GM03348 (cell line): ENCODE measurements at places on chromosomes 2 and 18.

GRCh38 chr2:203761121-203761520, 54.7 kb downstream of the CD28 start:
- no peak for DNase-seq

DNA sequence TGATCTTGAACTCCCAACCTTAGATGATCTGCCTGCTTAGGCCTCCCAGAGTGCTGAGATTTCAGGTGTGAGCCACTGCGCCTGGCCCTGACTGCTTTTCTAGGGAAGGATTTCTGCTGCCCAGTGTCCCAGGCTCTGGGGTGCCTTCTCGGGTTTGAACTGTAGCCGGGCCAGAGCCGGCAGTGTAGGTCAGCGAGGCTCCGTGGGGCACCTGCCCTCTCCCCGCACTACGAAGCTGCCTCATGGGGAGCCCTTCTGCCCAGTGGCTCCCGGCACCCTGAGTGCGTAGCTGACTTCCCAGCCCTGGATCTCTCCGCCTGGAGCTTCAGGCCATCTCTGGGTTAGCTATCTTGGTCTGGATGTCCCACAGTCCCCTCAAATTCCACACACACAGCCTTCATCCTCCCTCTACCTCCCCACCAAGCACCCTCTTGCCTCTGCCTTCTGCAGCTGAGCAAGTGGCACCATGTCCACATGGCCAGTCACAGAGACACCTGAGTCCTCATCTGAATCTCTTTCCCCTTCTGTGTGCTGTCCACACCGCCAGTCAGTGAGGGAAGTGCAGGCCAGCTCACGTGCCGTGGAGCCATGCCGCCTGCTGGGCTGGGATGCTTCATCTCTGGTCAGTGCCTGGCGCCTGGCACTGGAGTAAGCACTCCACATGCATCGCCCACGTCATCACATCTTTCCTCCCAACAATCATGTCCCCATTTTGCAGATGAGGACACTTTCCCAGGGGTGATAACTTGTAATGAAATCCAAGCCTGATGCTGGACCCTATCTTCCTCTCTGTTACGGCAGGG, 69.2 kb downstream of the EDAR start:
- DNase-seq = no peak

DNA sequence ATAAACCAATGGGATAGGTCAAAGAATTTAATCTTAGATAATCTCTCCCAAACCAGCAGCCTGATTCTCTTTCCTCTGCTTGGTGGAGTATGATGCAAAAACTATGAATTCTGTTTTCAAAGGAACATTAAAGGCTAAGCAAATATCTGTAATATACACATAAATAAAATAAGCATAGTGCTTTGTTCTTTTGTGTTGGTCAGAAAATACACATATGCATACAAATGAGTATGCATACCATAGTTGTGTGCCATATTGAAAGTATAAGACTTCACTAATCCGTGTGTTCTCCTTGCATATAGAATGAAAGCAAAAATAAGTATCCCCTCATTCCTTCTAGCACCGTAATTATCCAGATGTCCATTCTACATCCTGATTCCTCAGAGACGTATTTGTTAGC, 1949.7 kb upstream of the CELF4 start:
- no peak for DNase-seq

DNA sequence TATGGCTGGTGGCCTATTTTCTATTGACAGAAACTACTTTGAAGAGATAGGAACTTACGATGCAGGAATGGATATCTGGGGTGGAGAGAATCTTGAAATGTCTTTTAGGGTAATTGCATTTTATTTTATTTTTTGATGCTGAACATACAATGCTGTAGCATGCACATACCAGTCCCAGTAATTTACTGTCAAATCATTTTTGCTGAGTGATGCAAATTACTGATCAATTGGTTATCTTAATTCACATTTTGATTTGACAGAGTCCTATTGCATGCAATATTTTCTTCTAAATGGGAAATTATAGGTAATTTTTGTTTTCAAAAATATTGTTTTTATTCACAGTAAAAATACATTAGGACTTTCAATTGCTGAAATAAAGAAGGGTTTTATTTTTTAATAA, 387.3 kb downstream of the GALNT13 start:
- no peak for DNase-seq

DNA sequence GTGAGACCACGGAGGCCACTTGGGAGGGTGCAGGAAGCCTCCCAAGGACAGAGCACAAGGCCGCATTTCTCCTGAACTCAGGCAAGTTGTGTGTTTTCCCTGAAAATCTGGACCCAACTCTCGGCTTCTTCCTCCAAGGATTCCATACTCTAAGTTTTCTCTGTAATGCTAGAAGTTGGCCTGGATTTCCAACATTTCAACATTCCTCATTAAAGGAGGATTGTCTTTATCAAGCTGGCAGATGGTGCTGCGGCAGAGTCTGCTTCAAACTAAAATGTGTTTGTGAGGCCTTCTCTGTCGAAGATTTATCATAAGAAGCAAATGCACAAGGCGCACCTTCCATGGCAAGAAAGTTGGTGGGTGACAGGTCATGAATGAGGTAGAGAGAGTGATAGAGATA, 94.4 kb upstream of the SATB2 start:
- DNase-seq = no peak

DNA sequence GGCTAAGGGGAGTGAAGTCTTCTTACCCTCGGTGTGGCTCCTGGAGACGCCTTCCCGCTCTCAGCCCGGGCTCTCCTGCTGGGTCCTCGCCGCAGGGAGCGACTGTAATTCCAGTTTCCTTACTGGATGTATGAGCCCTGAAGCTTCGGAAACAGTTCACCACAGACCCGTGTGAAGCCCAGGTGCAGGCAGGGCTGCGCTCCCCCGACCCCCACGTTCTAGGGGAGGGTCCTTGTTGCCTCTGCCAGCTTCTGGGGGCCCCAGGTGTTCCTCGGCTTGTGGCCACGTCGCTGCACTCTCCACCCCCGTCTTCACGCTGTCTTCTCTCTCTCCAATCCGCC, 5.1 kb upstream of the ASB1 start:
- no peak for DNase-seq

GRCh38 chr2:235047171-235048160, 95.6 kb downstream of the SH3BP4 start:
- DNase-seq = no peak

DNA sequence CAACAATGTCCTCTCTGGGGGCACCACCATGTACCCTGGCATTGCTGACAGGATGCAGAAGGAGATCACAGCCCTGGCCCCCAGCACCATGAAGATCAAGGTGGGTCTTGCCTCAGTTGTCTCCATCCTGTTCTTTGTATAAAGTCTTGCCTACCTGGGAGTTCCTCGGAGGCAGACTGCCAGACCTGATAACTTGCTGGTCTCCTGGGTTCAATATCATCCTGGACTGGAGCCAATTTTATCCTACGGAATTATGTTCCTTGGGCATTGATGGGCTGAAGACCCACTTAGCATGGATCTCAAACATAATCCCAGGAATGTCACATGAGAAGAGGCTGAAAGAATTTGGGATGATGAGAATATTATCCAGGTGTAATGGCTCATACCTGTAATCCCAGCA, 10.0 kb upstream of the DGUOK start:
- no peak for DNase-seq

- DNase-seq = peak; percentile 77
These were observed 143.3 kb downstream of the HDAC4 start for GRCh38 chr2:239257511-239257937.

- DNase-seq = no peak
These were observed 12.9 kb upstream of the MC5R start for GRCh38 chr18:13810950-13811485.

DNA sequence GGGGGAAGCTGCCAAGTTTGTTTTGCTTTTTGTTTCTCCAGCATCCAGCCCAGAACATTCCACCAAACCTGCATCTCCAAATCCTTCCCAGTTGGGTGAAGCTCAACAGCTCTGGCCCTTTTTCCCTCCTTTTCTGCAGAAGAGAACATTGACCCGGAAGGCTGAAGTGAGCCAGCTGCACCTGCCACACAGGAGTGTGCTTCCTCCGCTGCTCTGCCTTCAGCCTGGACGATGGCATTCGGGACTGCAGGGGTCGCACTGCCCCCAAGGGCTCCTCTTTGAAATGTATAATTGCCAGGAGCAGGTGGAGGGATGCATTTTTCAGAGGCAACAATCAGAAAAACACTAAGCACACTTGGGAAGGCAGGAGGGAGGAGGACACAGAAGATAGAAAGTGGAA, 41.8 kb downstream of the ST8SIA5 start:
- no peak for DNase-seq
